Activated CD4-positive, alpha-beta T cell treated with anti-CD3 and anti-CD28 coated beads for 48 hours (primary cell): ENCODE measurements at places on chromosomes 5 and 9.

GRCh38 chr5:80114860-80115259 is 79.7 kb downstream of the THBS4 start:
- no peak for DNase-seq

GRCh38 chr9:2132484-2133082 is 117.4 kb downstream of the SMARCA2 start:
- DNase-seq: no peak

DNA sequence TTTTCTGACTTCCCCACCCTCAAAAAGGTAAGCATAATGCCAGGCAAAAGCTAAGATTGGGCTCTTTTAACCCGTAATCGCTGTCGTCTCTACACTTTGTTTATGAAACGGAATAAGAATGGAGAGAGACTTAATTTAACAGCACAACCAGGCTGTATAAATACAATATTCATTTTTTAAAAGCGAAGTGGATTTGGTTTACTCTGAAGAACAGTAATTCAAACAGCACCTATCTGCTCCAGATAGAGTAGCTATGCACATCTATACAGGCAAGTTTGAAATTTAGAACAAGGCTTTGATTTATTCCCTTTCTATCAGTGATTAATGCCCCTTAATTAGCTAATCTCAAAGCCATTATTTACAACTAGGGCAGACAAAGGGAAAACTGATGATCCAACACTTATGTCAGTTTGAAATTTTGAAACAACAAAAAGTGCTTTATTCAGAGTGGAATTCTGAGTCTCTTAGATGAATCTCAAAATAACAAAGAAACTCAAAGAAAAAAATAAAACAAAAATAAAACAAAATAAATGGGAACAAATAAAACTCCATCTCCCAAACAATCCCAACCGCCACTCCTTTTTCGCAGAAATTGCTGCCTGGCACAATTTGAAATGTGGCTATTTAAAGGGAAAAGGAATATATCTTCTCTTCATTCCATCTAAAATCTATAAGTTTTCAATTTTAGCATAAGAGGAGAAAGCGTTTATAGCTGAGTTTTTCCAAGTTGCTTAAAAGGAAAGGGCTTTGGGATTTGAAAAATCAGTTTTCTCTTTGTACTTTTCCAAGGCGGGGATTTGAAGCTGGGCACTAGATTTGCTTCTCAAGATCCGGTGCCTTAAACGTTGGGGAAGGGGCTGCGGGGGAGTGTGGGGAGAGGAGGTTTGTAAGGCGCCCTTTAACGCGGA is 298.6 kb downstream of the PARP8 start:
- no peak for DNase-seq

- DNase-seq: no peak
Observed at GRCh38 chr9:105539452-105539851, 18.5 kb upstream of the FKTN start.

DNA sequence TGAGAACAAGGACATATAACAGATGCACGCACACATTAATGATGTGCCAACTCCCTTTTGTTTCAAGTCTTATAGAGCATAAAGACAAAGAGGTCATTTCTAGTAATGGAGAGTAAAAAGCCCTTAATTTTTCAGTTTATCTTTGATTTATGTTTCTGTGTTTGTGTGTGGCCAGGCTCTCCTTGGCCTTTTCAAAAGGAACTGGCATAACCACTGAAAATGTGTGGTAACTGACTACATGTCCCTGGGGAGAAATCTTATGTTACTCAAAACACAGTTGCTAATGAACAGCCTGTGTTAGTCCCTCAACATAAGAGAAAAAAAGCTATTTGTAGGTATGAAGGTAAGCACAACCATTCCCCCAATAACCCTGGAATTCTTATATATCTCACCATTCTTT is 47.6 kb upstream of the SHOC1 start:
- DNase-seq: no peak

DNA sequence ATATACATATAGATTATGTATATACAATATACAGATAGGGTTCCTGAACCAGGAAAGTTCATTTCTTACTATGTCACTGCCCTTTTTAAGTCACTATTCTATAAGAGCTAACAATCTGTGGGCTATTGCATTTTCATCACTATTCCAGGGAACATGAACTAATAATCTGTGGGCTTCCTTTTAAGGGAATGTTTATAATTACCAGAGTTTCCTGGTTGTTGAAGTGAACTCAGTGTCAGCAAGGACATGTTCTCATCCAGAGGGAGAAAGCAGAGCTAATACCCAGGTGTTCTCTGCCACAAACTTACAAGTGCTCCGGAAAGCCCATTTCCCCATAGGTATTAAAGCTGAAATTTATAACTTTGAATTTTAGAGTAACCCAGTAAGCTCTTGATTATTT is 69.6 kb downstream of the CWC27 start:
- DNase-seq: no peak

DNA sequence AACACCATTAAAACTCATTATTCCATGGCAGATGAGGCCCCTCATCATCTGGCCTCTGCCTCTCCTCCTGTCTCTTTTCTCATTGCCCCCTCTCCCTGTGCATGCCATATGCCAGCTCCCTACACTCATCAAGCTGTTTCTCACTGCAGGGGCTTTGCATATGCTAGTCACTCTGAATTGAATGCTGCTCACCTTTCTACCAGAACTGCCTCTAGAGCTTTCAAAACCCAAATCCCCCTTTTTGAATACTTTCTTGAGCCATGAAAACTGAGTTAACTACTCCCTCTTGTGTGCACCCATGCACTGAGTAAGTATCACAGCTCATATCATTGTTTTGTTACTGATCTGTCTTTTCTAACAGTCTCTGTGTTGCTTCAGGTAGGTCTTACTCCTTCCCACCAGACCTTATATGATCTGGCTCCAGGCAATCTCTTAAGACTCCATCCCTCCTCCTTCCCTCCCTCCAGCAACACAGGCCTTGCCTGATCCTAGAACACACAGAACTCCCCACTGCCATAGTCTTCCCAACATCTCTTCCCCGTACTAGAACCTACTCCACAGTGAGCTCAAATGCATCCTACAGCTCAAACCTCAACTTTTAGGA is 60.5 kb downstream of the ASTN2 start:
- DNase-seq: no peak

- DNase-seq: no peak
Observed at GRCh38 chr9:126384926-126385325, 58.3 kb downstream of the MVB12B start.

GRCh38 chr5:127417528-127417927 is 99.9 kb upstream of the PRRC1 start:
- DNase-seq: no peak

DNA sequence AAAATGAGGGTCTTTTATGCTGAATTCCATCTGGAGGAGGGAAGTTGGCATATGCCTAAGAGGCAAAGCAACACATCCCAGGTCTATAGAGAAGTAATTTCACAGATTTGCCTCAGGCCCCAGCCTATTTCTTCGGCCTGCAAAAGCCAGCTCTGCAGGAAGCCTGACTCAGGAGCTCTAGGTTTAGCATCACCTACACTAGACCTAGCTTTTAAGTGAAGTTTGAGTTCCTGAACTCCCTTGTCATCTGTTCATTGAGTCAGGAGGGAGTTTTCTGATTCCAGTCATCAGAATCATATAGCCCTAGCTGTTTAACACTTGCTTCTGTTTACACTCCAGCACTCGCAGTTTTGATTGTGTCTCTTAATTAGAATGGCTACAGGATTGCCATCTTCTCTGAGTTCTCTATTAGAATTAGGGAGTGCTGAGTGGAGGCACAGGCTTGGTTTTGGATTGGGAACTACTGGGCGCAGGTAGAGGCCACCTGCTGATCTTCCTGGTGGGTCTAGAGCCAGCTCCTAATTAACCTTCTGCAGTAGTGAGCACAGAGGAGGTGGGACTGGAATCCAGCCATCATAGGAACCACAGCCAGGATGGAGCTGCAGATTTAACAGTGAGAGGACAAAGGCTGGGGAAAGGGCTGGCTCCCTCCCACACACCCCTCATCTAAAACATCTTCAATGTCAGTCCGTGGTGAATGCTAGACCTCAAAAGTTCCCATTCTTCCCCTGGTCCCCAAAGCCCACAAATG is 179.5 kb downstream of the TRIO start:
- no peak for DNase-seq

GRCh38 chr5:157971571-157972216 is 112.7 kb upstream of the CLINT1 start:
- no peak for DNase-seq

- DNase-seq: no peak
Observed at GRCh38 chr5:178115814-178116142, 2.4 kb downstream of the N4BP3 start.

- DNase-seq: no peak
Observed at GRCh38 chr5:73104326-73104725, 16.0 kb upstream of the TMEM171 start.

- no peak for DNase-seq
Observed at GRCh38 chr5:72377910-72378638, 57.9 kb downstream of the PTCD2 start.

- no peak for DNase-seq
Observed at GRCh38 chr5:2722901-2723300, 28.6 kb downstream of the IRX2 start.

DNA sequence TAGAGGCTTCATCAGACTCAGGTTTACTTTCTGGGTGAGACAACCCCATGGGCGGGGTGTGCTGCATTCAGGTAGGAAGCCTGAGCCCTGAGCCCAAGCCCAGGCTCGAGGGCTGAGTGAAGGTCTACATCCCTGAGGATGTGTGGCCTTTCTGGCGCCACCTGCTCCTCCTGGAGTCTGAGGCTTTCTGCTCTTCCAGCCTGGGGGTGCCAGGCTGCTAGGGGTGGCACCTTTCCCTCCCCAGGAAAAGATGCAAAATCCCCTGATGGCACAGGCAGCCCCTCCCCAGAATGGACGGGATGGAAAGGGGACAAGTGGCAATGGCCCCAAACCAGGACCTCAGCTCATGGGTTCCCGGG is 44.4 kb upstream of the PRRC2B start:
- no peak for DNase-seq

- DNase-seq: no peak
Observed at GRCh38 chr5:149727336-149728035, 2.6 kb upstream of the PPARGC1B start.

- DNase-seq: no peak
Observed at GRCh38 chr5:72746736-72747135, 69.7 kb upstream of the TNPO1 start.

GRCh38 chr5:65800775-65801174 is 78.8 kb downstream of the NLN start:
- no peak for DNase-seq

GRCh38 chr5:54159153-54159892 is 151.1 kb downstream of the ARL15 start:
- no peak for DNase-seq

- DNase-seq: peak; percentile 56
Observed at GRCh38 chr5:139543423-139543991, 17.6 kb upstream of the UBE2D2 start.

- DNase-seq: no peak
Observed at GRCh38 chr9:75019654-75020053, 8.4 kb downstream of the CARNMT1 start.

DNA sequence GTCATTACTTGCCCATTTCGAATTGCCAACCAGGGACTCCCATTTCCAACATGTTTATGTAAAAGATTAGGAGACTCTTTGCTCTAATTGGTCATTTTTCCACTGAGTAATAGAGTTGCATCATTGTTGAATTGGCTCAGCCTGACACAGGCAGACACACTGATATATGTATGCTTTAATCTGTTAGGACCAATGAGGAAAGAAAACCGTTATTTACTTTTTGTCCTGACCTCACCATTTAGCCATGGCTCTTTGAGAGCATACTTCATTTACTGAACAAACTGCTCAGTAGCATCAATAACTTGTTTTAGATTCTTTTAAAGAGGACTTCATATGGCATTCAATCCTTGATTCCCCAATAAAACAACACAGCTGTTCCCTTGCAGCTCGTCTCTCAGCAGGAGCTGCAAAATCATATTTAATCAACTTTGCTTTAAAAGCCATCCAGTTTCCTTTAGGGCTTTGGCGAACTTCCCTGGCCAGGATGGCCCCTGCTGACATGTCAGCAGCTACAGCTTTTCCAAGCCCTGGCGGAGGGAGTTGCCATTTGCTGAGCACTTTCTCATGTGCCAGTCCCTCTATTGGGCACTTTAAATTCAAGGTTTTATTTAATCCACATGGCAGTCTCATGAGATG is 251.5 kb upstream of the TNC start:
- DNase-seq: no peak

GRCh38 chr9:34994900-34995669 is 5.5 kb downstream of the DNAJB5 start:
- DNase-seq: no peak

GRCh38 chr9:81397481-81398381 is 291.6 kb downstream of the TLE1 start:
- no peak for DNase-seq

DNA sequence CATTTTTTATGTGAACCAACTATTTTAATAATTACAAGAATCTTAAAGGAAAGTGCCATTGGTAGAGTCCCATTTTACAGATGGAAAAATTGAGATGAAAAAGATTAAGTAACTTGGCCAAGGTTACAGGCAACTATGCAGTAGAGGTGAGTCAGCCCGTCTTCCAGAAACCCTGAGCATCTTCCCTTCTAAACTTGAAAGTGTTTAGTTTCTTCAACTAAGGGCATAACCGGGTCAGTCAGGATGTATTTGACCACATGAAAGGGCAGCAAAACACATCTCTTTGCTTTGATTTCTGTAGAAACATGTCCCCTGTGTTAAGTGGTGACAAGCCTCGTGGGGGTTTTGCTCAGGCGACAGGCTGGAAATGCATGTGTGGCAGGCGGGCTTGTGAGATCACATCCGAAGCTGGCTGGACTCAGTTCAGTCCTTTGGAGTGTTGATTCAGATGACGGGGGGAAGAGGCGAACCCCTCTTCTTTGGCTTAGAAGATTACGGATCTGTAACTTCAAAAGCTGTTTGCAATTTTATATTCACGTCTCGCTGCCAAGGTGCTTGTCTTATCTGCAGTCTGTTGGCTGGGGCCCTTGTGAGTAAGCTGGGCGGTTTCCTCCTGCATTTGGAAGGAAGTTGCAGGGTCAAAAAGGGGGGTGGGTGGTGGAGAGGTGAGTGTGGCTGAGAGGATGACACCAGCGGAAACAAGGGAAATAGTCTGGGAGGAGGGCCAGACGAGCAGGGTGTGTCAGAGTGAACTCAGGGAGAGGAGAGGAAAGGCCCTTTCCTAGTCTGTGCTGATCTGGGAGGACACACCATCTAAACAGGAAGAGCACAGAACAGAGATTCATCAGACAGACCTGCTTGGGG is 78.9 kb upstream of the RPS23 start:
- DNase-seq: peak; percentile 83

DNA sequence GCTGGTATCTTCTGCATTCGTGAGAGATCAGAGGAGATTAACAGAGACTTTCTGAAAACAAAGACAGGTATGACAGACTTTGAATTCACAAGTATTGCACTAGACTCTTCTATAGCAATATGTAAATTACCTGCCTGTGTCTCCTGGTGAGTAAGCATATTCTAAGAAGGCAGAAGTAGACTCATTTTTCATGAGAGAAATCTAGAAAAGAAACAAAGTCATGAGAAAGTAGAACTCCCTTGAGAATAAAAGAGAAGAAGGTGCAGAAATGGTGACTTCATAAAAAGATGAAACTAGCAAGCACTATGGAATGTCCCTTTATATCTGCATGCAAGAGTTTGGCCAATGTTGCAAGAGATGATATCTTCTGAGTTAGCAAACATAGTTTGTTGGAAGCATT is 419.8 kb downstream of the DMRT2 start:
- DNase-seq: no peak
